ENCODE measurements at places on chromosomes 5 and 9.

DNA sequence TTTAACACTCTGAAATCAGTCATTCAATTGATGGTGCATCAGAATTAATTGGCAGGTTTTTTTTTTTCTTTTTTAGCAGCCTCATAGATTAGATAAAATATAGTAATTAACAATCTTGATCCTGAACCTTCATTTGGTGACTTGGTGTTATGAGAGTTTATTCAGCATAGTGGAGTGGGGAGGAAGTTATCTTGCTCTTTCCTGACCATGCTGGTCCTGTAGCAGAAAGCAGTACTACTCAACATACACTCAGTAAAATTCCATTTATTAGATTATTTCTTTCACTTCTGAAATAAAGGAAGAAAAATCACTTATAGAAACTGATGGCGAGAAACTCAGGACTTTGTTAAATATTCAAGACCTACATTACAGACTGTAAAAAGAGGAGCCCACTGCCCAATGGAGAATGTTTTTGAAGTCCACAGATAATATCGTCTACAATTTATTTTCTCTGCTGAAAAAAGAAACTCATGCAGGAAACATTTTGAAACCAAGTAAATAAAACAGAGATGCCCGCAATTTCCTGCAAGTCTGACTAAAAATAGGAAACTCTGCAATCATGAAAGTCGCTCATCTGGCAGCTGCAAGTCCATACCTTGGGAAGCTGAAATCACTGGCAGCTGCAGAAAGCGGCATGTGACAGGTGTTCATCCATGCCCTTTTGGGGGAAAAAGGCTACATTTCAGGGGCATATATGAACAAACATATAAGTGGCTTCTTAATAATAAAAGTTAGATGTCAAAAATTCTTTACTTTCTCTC lies 233.2 kb upstream of the RFX3 start:
- no peak for DNase-seq
- H3K4me3 ChIP-seq: no peak overlapping the region
- peaks cover 11% of the 10 kb centered on the region for H3K4me1 ChIP-seq
- no peaks in the 10 kb centered on the region for H3K36me3 ChIP-seq
- H3K27ac ChIP-seq: no peak overlapping the region
- H3K27me3 ChIP-seq: peaks cover 20% of the 10 kb centered on the region

GRCh38 chr5:67416986-67417385 lies 220.4 kb upstream of the CD180 start:
- H3K27ac ChIP-seq: no peak overlapping the region
- H3K4me3 ChIP-seq: no peak overlapping the region
- H3K36me3 ChIP-seq: no peaks in the 10 kb centered on the region
- peaks cover 10% of the 10 kb centered on the region for H3K4me1 ChIP-seq

DNA sequence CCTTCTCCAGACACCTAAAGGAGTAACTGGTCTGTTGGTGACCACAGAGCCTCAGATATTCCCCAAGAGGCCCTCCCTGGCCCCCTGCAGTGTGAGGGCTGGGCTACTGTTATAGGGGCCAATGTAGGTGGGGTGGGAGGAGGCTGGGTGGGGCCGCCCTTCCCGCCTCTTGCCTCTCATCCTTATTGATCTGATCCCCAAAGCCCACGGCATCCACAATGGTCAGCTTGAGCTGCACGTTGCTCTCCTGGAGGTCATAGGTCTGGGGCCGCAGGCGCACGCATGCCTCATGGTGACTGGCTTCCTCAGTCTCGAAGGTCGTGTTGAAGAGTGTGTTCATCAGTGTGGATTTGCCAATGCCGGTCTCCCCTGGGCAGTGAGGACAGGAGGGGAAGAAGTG lies 13.0 kb downstream of the SEPTIN8 start:
- H3K36me3 ChIP-seq: no peaks in the 10 kb centered on the region
- no peaks in the 10 kb centered on the region for H3K27me3 ChIP-seq
- no peak overlapping the region for H3K27ac ChIP-seq
- no peak for DNase-seq

GRCh38 chr5:83470526-83471404 lies 779 bp upstream of the VCAN start:
- peaks cover 2% of the 10 kb centered on the region for H3K36me3 ChIP-seq
- H3K27ac ChIP-seq: no peak overlapping the region
- peaks cover 83% of the 10 kb centered on the region for H3K27me3 ChIP-seq
- no peak overlapping the region for H3K4me3 ChIP-seq
- peaks cover 33% of the 10 kb centered on the region for H3K4me1 ChIP-seq
- DNase-seq: no peak

- DNase-seq: no peak
- H3K4me3 ChIP-seq: no peak overlapping the region
- no peaks in the 10 kb centered on the region for H3K27me3 ChIP-seq
- peaks cover 2% of the 10 kb centered on the region for H3K36me3 ChIP-seq
- no peak overlapping the region for H3K27ac ChIP-seq
Observed at GRCh38 chr5:53277491-53277890, 167.9 kb upstream of the MOCS2 start.

DNA sequence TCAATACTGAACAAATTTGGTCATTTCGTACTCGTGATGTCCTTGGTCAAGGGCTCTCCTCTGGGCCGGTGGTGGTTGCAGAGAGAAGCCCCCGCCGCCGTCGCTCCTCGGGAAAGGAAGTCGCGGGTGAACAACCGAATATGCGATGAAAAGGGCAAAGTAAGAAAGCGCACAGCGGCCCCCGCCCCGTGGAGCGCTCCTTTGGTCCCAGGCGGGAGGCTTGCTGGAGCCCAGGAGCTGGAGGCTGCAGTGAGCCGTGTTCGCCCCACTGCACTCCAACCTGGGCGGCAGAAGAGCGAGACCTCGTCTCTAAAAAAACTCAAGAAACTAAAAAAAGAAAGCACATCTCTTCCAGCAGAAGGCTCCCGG lies 108.4 kb upstream of the LARP1 start:
- H3K4me3 ChIP-seq: peak overlapping the region; percentile 78
- H3K27me3 ChIP-seq: peaks cover 7% of the 10 kb centered on the region
- peaks cover 18% of the 10 kb centered on the region for H3K4me1 ChIP-seq
- peak overlapping the region; percentile 52 for H3K27ac ChIP-seq

DNA sequence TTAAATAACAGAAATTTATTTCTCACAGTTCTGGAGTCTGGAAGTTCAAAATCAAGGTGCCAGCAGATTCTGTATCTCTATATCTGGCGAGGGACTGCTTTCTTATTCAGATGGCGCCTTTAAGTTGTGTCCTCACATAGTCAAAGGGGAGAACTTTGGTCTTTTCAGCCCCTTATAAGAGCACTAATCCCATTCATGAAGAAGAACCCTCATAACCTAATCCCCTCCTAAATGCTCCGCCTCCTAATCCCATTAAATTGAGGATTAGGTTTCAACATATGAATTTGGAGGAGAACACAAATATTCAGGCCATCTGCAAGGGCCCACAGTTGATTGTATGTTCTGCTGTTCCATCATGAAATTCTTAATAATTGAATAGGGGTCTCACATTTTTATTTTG lies 10.8 kb upstream of the CCDC152 start:
- no peaks in the 10 kb centered on the region for H3K36me3 ChIP-seq
- no peak overlapping the region for H3K27ac ChIP-seq
- peaks cover 6% of the 10 kb centered on the region for H3K4me1 ChIP-seq
- no peaks in the 10 kb centered on the region for H3K27me3 ChIP-seq
- no peak for DNase-seq
- H3K4me3 ChIP-seq: no peak overlapping the region

DNA sequence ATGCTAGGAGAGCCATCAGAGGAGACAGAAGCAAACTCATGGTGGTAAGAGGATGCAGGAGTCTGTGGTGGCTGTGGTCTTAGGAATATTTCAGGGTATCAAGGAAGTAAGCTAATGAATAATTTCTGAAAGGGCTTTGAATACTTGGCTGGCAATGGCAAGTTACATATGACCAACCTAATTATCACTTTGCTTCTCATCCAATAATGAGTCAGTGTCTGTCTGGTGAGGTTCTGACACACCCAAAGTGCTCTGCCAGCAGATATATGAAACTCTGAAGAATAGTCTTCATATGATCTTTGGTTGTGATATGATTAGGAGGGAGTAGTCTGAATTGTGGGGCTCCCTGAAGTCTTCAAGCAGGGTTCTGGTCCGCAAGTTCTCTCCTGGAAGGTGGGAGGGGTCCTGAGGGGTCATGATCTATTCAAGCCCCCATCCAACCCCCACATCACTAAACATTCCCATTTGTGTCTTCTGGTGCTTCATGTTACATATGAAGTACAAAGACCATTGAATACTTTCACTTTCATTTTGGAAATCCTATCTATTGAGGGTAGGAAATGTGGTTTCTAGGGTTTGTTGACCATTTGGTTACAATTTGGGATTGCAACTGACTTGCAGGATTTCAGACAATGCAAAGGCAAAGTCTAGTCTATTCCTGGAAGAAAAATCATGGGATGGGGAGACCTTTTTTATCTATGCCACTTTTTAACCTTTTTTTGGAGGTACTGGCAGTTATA lies 199.9 kb upstream of the CDKN2B start:
- peak overlapping the region; percentile 71 for H3K27ac ChIP-seq
- H3K36me3 ChIP-seq: peaks cover 2% of the 10 kb centered on the region

GRCh38 chr9:137556069-137556838 lies 4.6 kb downstream of the MRPL41 start:
- H3K4me3 ChIP-seq: no peak overlapping the region
- DNase-seq: no peak
- no peak overlapping the region for H3K27ac ChIP-seq
- peaks cover 19% of the 10 kb centered on the region for H3K36me3 ChIP-seq
- H3K27me3 ChIP-seq: no peaks in the 10 kb centered on the region
- H3K4me1 ChIP-seq: peaks cover 11% of the 10 kb centered on the region

GRCh38 chr5:32241034-32241783 lies 67.1 kb upstream of the GOLPH3 start:
- DNase-seq: no peak
- no peak overlapping the region for H3K27ac ChIP-seq
- H3K4me1 ChIP-seq: no peaks in the 10 kb centered on the region
- H3K36me3 ChIP-seq: peaks cover 10% of the 10 kb centered on the region
- H3K27me3 ChIP-seq: no peaks in the 10 kb centered on the region

DNA sequence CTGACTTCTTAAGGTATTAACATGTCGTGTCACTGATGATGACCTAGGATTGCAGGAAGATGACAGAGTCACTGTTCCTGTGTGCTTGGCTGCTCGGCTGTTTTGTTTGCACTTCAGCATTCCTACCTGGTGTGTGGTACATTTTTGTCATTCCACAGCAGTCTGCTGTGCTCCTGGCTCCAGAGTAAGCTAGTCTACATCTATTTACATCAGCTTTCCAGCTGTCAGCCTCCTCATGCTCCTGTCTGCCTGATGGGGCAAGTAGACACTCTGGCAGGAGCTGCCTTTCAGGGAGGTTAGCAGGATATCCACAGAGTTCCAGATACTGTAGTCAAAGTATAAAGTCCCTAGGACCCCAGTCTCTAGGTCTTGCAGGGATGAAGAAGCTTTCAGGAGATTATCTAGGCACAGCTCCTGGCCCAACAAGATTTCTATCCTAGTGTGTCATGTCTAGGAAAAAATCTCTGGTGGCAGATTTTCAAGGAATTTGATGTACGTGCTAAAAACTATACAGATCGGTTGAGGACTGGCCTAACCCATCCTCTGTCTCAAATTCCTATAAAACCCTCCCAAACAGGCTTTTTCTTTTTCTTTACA lies 28.4 kb downstream of the RUSC2 start:
- DNase-seq: no peak
- H3K27ac ChIP-seq: no peak overlapping the region
- H3K4me3 ChIP-seq: no peak overlapping the region
- no peaks in the 10 kb centered on the region for H3K27me3 ChIP-seq

- H3K36me3 ChIP-seq: peaks cover 35% of the 10 kb centered on the region
Observed at GRCh38 chr5:139574641-139575312, 13.6 kb downstream of the UBE2D2 start.

DNA sequence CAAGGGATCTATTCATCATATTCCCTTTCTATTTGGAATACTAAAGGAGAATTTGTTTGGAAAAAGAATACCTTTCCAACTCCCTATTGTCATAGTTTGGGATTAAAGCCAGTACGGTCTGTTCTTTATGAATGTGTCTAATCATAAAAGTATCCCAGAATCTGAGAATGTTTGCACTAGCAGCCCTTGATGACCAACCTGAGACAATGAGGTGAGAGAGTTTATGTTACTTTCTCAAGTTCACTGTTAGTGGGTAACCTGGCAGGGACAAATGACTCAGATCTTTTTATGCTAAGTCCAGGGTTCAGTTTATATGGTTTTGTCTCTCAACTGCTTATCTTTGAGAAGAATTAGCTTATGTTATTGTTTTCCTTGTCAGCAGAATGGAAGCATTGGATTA lies 25.3 kb upstream of the TLR4 start:
- H3K27ac ChIP-seq: no peak overlapping the region
- H3K36me3 ChIP-seq: no peaks in the 10 kb centered on the region
- no peaks in the 10 kb centered on the region for H3K4me1 ChIP-seq
- no peak overlapping the region for H3K4me3 ChIP-seq
- H3K27me3 ChIP-seq: no peaks in the 10 kb centered on the region

GRCh38 chr9:16033921-16034691 lies 481.3 kb downstream of the CCDC171 start:
- H3K36me3 ChIP-seq: peaks cover 5% of the 10 kb centered on the region
- no peak for DNase-seq
- no peak overlapping the region for H3K27ac ChIP-seq
- H3K4me1 ChIP-seq: peaks cover 18% of the 10 kb centered on the region
